ENCODE measurements at places on chromosomes 2 and 18. TPM values are rescaled to one million over a fixed set of nuclear protein-coding genes. Genes with fewer than 3 reads are reported as not detected.

- peak overlapping the region; percentile 88 for H3K27ac ChIP-seq
- peaks cover 4% of the 10 kb centered on the region for H3K4me1 ChIP-seq
- H3K27me3 ChIP-seq, result no peaks in the 10 kb centered on the region
- no peak for DNase-seq
Measured at GRCh38 chr2:237626813-237627440, 460 bp upstream of the LRRFIP1 start.

DNA sequence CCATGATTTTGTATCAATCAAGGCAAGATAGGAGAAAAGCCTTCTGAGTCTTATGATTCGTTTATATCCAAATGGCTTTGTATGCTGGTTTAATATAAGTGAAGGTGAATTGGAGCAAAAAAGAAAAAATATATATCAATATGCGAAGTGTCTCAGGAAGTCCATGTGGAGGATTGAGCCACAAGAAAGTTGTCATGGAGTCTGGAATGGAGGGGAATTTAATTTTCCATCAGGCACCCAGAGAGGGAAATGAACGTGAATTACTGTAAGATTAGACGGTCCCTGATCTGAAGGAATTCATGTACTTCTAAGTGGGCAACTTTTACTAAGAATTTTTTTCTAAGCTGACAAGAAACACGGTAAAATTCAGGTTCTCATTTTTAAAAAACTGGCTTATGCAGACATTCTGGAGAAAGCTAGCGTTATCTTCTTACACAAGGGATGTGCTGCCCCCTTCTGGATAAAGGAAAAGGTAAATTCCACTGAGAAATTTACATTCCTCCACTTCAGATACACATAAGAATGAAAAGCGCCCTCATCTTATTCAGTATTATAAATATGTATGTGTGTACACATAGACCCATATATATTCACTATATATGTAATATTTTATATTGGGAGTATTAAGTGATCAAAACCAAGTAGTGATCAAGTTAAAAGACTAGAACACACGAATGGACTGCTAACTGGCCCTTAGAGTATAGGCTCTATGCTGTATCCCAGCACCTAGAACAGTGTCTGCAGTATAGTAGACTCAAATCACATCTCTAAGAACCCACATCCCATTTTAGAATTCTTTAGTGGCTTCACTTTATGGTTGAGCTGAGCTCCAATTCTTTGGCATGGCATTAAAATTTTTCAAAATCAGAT lies 289.0 kb upstream of the TFPI start:
- DNase-seq, result no peak
- no peaks in the 10 kb centered on the region for H3K4me1 ChIP-seq
- H3K4me3 ChIP-seq, result no peak overlapping the region
- no peaks in the 10 kb centered on the region for H3K36me3 ChIP-seq

- no peaks in the 10 kb centered on the region for H3K4me1 ChIP-seq
- DNase-seq, result no peak
- no peaks in the 10 kb centered on the region for H3K27me3 ChIP-seq
- H3K36me3 ChIP-seq, result no peaks in the 10 kb centered on the region
Measured at GRCh38 chr2:159052157-159052601, 83.7 kb downstream of the TANC1 start.

Gene CD207
- total RNA-seq, result 0.33 TPM

Gene DCDC2C
- 0.59 TPM for total RNA-seq

Gene FAM161A
- 4.0 TPM for total RNA-seq

All from breast epithelium (tissue), 4 donors.